Placental epithelial cell (primary cell): ENCODE measurements at places on chromosomes 11 and 22. TPM values are rescaled to one million over a fixed set of nuclear protein-coding genes. Genes with fewer than 3 reads are reported as not detected.

TMEM191B gene
- total RNA-seq = 1.6 and 2.8 TPM in 2 replicates

TMA7B gene
- total RNA-seq = not detected in 2 replicates

HARBI1 gene
- 4.3 and 5.1 TPM in 2 replicates for total RNA-seq

OR2AT4 gene
- not detected in 2 replicates for total RNA-seq

GLB1L2 gene
- under 0.01 and 0.54 TPM in 2 replicates for total RNA-seq

MUC2 gene
- not detected in 2 replicates for total RNA-seq

HEPN1 gene
- total RNA-seq = 0.22 TPM in 1 of 2 replicates, not detected in the other

CECR2 gene
- not detected in 2 replicates for total RNA-seq

SMC1B gene
- total RNA-seq = under 0.01 TPM in 1 of 2 replicates, not detected in the other

GLYATL2 gene
- 0.22 TPM in 1 of 2 replicates, not detected in the other for total RNA-seq

MMP8 gene
- not detected in 2 replicates for total RNA-seq

SOX10 gene
- total RNA-seq = not detected in 2 replicates

GPHA2 gene
- total RNA-seq = not detected in 2 replicates

OR2AG2 gene
- total RNA-seq = 0.11 and 0.39 TPM in 2 replicates

FOLR3 gene
- 2.3 and 2.4 TPM in 2 replicates for total RNA-seq

TSSC4 gene
- 36.5 and 60.1 TPM in 2 replicates for total RNA-seq

SCN4B gene
- total RNA-seq = 0.39 and 0.43 TPM in 2 replicates

HEPACAM gene
- total RNA-seq = not detected in 2 replicates

ENDOD1 gene
- total RNA-seq = 91.9 and 158 TPM in 2 replicates

EMID1 gene
- 0.54 and 3.5 TPM in 2 replicates for total RNA-seq

CREB3L1 gene
- 46.0 and 51.4 TPM in 2 replicates for total RNA-seq

KCNQ1OT1 gene
- 13.3 and 20.8 TPM in 2 replicates for total RNA-seq

TMEM123 gene
- total RNA-seq = 36.1 and 70.5 TPM in 2 replicates

ZP1 gene
- total RNA-seq = not detected in 2 replicates

CDC45 gene
- 4.3 and 5.5 TPM in 2 replicates for total RNA-seq

TNNT3 gene
- total RNA-seq = 10.1 and 62.4 TPM in 2 replicates

SLC22A8 gene
- total RNA-seq = not detected in 2 replicates

MS4A7 gene
- 0.43 TPM in 1 of 2 replicates, not detected in the other for total RNA-seq

PPFIBP2 gene
- 2.0 and 3.1 TPM in 2 replicates for total RNA-seq

MMP7 gene
- not detected in 2 replicates for total RNA-seq

CYB5R2 gene
- total RNA-seq = 17.0 and 28.7 TPM in 2 replicates

CCDC88B gene
- 1.2 and 2.4 TPM in 2 replicates for total RNA-seq

WEE1 gene
- total RNA-seq = 65.4 and 85.6 TPM in 2 replicates

PKNOX2 gene
- total RNA-seq = 2.6 and 3.1 TPM in 2 replicates

ZNF70 gene
- total RNA-seq = 5.1 and 6.5 TPM in 2 replicates

UBQLNL gene
- 0.22 and 0.39 TPM in 2 replicates for total RNA-seq

KLHL35 gene
- total RNA-seq = 3.7 and 5.5 TPM in 2 replicates

DDTL gene
- total RNA-seq = 1.6 and 9.8 TPM in 2 replicates

KDM4E gene
- not detected in 2 replicates for total RNA-seq

EFCAB6 gene
- total RNA-seq = 2.5 and 3.5 TPM in 2 replicates

GGTLC3 gene
- total RNA-seq = not detected in 2 replicates

GDPD4 gene
- total RNA-seq = not detected in 2 replicates

CASP4 gene
- 22.8 and 36.9 TPM in 2 replicates for total RNA-seq

FOXRED1 gene
- total RNA-seq = 9.0 and 11.1 TPM in 2 replicates

BIRC3 gene
- 0.39 and 0.54 TPM in 2 replicates for total RNA-seq

SYT8 gene
- 0.39 and 1.3 TPM in 2 replicates for total RNA-seq

MS4A6E gene
- total RNA-seq = not detected in 2 replicates

C1QTNF4 gene
- 2.0 and 3.6 TPM in 2 replicates for total RNA-seq

NXPE2 gene
- 0.76 and 0.79 TPM in 2 replicates for total RNA-seq
